ENCODE measurements at places on chromosomes 13 and 19.

GRCh38 chr13:40241125-40241798 lies 425.2 kb downstream of the FOXO1 start:
- no peak overlapping the region for H3K4me3 ChIP-seq
- no peaks in the 10 kb centered on the region for H3K36me3 ChIP-seq
- H3K27ac ChIP-seq = no peak overlapping the region

DNA sequence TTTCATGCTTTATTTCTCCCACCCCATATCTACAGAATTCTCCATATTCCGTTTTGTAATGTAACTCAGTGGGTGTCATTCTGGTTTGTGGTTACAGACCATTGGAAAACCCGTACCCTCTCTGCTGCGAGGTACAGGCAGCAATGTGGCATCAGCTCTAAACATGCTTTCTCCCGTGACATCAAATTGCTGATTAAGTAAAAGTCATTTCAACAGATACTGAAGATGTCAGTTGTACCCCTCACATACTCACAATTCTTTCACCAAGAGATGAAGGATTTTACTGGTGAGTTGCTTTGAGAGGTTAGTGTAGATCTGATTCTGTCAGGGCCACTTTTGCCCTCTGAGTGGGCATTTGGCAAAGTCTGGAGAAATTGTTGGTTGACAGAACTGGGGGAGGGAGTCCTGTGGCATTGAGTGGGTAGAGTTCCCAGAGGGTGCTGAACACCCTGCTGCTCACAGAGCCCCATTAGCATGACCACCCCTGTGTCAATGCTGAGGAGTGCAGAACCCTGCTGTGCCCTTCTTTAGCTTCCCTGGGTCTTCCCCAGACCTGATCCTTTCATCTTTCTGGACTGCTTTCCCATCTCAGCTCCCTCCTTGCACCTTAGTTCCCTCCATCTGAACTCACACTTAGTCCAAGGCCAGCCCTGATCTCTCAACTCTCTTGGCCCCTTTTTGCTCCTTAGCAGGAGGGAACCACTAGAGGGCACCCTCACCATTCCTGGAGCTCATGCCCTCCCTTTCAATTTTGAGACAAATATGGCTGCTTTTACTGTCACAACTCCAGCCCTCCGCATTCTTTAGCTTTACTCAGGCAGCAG lies 39.9 kb upstream of the CEACAM8 start:
- peak; percentile 20 for DNase-seq
- H3K4me1 ChIP-seq = peaks cover 2% of the 10 kb centered on the region
- peaks cover 54% of the 10 kb centered on the region for H3K27me3 ChIP-seq

GRCh38 chr13:74017301-74018061 lies 116.7 kb downstream of the KLF12 start:
- H3K4me1 ChIP-seq = peaks cover 26% of the 10 kb centered on the region
- H3K27me3 ChIP-seq = no peaks in the 10 kb centered on the region
- DNase-seq = no peak
- no peak overlapping the region for H3K4me3 ChIP-seq
- no peak overlapping the region for H3K27ac ChIP-seq

DNA sequence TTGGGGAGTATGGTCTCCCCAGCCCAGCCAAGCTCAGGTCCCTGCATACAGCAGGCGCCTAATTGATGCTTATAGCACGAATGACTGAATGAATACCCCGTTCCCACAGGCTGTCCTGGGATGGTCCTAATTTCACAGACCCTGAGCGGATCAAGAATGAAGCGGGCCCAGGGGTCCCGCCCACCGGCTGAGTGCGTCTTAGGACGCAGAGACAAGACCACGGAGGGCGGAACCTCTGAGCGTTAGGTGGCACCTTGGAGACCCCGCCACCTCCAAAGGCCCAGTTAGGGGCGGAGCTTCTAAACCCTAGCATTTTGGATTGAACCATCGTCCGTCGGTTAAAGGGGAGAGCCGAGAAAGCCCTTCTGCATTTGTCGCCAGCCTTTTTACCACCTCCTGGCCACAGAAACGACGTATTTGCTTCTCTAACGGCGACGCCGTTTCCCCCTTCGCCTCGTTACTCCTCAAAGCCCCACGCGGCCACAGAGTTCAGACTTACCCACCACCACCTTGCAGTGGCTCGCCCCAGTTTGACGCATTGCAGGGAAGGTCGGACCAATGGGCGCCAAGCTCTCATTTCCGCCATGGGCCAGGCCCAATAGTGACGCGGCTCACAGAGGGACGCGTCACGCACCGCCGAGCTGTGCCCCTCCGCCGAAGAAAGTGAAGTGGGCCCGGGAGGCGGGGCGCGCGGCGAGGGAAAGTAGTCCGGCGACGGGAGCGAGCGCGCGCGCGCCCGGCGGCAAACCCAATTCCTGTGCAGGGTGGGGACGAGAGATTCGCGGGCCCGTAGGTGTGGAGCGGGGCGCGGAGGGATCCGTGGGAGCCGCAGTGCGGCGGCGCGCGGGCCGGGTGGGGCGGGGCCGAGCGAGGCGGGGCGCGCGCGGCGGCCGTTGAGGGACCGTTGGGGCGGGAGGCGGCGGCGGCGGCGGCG lies 479 bp upstream of the CALM3 start:
- peak overlapping the region; percentile 96 for H3K4me3 ChIP-seq
- DNase-seq = peak; percentile 94
- H3K36me3 ChIP-seq = peaks cover 7% of the 10 kb centered on the region
- H3K27me3 ChIP-seq = no peaks in the 10 kb centered on the region
- H3K4me1 ChIP-seq = peaks cover 25% of the 10 kb centered on the region

DNA sequence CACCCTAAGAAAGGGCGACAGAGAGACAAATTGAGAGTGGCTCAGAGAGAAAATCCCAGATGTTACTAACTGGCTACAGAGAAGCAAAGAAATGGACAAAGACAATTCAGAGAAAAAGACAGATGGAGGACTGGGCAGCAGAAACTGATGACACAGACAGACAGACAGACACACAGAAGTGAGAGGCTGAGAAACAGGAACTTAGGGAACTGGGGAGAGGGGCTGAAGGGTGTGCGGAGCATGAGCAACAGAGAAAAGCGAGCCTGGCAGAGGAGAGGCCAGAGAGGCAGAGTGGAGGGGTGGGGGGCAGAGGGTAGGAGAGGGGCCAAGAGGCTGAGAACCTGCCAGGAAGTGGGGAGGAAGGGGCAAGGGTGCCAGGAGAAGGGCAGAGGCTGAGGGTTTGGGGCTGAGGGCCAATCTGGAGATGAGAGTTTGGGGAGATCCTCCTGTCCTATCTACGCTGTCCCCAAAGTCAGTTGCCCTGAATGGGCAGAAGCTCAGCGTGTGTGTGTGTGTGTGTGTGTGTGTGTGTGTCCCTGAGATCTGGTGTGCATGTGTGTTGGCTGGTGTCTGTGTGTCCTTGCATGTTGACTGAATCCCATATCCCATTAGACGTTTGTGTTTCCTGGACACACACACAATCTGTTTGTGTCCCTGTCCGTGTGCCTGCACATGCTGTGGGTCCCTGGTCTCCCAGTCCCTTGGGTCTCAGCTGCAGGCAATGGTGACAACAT lies 5.6 kb upstream of the ERFL start:
- no peak for DNase-seq
- H3K27ac ChIP-seq = peak overlapping the region; percentile 95
- H3K4me1 ChIP-seq = peaks cover 42% of the 10 kb centered on the region
- H3K4me3 ChIP-seq = peak overlapping the region; percentile 86
- H3K27me3 ChIP-seq = peaks cover 13% of the 10 kb centered on the region
- H3K36me3 ChIP-seq = peaks cover 4% of the 10 kb centered on the region

DNA sequence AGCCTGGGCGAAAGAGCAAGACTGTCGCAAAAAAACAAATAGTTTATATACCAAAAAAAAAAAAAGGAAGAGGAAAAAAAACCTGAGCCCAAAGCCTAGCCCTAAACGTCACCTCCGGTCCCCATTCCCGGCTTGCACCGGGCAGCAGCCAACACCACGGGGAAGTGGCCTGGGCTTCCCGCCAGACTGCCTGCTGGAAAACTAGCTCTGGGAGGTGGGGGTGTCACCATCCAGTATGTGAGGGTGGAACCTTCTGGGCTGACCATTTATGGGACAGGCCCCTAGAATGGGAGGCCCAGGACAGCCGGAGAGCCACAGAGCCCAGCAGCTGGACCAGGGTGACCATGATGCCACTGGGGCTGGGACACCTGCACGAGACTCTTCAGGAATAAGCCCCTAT lies 37.3 kb downstream of the IL12RB1 start:
- peaks cover 36% of the 10 kb centered on the region for H3K4me1 ChIP-seq
- no peak for DNase-seq
- no peaks in the 10 kb centered on the region for H3K36me3 ChIP-seq

DNA sequence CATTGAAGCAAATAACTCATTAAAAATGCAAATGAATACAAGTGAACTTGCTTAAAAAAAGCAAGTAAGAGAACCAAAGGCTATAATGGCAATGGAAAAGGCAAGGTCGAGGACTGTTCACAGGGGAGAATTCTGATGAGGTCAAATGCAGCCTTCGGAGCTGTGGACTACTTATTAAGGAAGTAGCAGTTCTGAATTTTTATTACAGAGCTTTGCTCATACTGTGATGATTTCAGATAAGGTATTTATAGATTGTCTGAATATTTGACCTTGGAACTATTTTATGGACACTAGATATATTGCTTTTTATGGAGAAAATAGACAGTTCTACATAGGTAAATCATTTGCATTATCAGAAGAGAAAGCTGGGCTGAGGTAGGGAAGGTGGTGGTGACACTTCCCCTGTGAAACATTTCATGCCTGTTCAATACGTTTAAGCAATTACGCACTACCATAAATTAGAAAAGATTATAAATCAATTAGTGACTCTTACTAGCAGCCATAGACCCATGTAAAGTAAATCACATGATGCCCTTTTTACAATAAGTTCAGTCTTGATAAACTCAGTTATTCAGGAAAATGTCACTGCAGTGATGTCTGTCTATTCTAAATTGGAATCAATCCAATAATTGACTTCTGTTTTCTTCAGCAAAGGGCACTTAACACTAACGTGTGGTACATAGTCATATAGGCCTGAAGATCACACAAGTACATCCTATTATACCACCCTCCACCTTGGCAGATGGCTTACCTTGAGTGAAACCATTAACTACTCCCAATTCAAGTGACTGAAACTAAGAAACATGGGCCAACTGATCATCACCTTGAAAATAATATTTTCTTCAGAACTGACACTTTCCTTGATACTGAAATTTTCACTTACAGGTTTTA lies 260.0 kb downstream of the KLF12 start:
- H3K4me1 ChIP-seq = peaks cover 34% of the 10 kb centered on the region
- no peak overlapping the region for H3K27ac ChIP-seq
- H3K4me3 ChIP-seq = no peak overlapping the region
- H3K36me3 ChIP-seq = peaks cover 2% of the 10 kb centered on the region
- no peak for DNase-seq
- H3K27me3 ChIP-seq = no peaks in the 10 kb centered on the region

GRCh38 chr19:7488736-7489353 lies at the start of gene PEX11G:
Gene PEX11G (minus strand): TSS chr19:7489035. CDS start chr19:7489010, 25 bp downstream.
- no peaks in the 10 kb centered on the region for H3K36me3 ChIP-seq
- H3K4me1 ChIP-seq = peaks cover 9% of the 10 kb centered on the region
- H3K27me3 ChIP-seq = no peaks in the 10 kb centered on the region
- H3K4me3 ChIP-seq = peak within 1 kb of the TSS; percentile 84

DNA sequence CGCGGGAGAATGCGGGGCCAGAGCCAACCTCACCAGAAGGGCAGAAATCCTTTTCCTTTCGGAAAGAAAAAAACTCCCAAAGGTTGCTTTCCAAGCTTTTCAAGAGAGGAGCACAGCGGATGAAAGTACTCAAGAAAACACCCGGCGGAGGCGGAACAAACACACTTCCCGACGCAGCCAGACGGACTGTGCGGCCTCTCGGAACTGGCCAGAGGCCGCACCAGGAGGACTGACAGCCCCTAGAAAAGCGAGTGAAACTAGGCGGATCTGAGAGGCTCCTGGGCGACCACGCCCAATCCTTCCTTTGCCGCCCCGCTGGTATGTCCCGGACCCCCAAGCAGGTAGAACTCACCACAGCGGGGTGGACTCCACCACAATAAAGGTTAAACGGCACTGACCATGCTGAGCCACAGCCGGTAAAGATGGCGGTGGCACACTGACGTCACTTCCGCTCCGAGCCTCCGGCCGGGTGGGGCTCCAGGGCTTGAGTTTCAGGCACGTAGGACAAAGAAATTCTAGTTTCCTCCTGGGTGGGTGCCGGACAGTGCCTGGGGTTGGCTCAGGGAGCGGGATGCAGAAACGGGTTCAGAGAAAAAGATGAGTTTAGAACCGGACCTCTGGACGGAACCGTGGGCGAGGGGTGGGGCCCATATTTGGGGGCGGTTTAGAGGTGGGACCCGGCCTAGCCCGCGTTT lies at the start of gene ZNF562:
ZNF562 (minus strand) TSS at position 438 of the 695 bp plus-strand sequence. CDS start 14,356 bp downstream, outside the sequence.
- no peaks in the 10 kb centered on the region for H3K27me3 ChIP-seq
- peaks cover 3% of the 10 kb centered on the region for H3K36me3 ChIP-seq
- peak; percentile 64 for DNase-seq
- peak within 1 kb of the TSS; percentile 92 for H3K4me3 ChIP-seq
- peak within 1 kb of the TSS; percentile 92 for H3K27ac ChIP-seq
- H3K4me1 ChIP-seq = peaks cover 5% of the 10 kb centered on the region

GRCh38 chr19:610801-611480 lies 21.3 kb downstream of the HCN2 start:
- H3K4me1 ChIP-seq = peaks cover 10% of the 10 kb centered on the region
- H3K4me3 ChIP-seq = peak overlapping the region; percentile 99
- no peaks in the 10 kb centered on the region for H3K27me3 ChIP-seq

DNA sequence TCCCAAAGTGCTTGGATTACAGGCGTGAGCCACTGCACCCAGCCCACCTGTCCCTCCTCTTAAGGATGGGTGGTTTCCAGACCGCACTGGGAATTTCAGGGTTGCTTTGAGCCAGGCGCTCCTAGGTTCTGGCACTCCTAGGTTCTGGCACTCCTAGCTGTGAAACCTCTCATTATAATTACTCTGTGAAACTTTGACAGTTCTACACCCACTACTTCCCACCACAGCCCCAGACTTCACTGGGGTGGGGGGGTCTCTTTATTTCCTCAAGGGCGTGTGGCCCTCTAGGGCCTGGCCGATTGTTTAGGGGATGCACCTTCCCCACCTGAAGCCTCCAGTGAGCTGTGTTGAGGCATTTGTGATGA lies 2.3 kb upstream of the ADAMTS10 start:
- H3K36me3 ChIP-seq = peaks cover 6% of the 10 kb centered on the region
- H3K4me3 ChIP-seq = peak overlapping the region; percentile 50
- H3K27ac ChIP-seq = peak overlapping the region; percentile 56

DNA sequence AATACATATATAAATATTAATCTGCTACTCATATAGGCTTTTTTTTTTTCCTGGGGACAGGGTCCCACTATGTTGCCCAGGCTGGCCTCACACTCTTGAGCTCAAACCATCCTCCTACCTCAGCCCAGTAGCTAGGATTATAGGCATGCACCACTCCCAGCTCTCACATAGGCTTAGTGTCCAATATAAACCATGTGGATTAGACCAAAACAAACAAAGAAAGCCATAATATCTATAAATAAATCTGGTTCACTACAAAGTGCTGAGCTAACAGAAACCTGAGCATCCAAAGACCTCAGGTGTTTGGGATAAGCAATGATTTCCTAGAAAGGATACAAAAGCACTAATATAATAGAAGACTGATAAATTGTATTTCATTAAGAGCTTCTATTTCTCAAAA lies 26.0 kb downstream of the TBC1D4 start:
- H3K27ac ChIP-seq = no peak overlapping the region
- H3K36me3 ChIP-seq = no peaks in the 10 kb centered on the region
- no peak for DNase-seq
- peaks cover 27% of the 10 kb centered on the region for H3K27me3 ChIP-seq
- no peaks in the 10 kb centered on the region for H3K4me1 ChIP-seq
